ENCODE measurements at places on chromosomes 5 and 9.

DNA sequence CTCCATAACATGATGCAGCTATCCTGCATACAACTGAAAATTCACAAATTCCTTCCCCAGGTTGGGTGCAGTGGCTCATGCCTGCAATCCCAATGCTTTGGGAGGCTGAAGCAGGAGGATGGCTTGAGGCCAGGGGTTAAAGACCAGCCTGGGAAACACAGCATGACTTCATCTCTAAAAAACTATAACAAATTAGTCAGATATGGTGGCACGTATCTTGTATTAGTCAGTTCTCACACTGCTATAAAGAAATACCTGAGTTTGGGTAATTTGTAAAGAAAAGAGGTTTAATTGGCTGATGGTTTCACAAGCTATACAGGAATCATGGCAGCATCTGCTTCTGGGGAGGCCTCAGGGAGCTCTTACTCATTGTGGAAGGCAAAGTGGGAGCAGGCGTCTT lies 56.4 kb upstream of the DAPK1 start:
- no peak for DNase-seq

DNA sequence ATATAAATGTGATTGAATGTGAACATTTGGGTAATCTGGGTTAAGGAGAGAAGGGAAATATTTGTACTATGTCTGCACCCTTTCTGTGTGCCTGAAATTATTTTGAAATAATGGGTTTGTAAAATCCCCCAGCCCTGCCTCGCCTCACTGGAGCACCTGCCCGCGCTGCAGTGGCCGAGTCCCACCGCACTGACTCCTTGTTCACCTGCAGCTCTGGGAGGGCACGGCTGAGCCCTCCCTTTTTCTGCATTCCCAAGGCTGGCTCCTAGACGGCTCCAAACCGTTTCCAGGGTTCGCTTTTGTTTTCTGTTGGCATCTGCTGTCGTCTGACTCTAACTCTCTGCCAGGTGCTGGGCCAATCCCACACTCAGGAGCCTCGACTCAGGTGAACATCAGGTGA lies 17.6 kb upstream of the PPP1R26 start:
- DNase-seq = no peak

- DNase-seq = no peak
Measured at GRCh38 chr9:120913647-120914264, 12.8 kb downstream of the TRAF1 start.

GRCh38 chr9:13735181-13735580 lies 455.7 kb upstream of the MPDZ start:
- no peak for DNase-seq

Measured in stimulated activated CD4-positive, alpha-beta T cell treated with anti-CD3 and anti-CD28 coated beads, Interleukin-1b, Interleukin-23, amount 100 ng/mL, for 1 hour (primary cell).